ENCODE measurements at places on chromosomes 3 and 15.

DNA sequence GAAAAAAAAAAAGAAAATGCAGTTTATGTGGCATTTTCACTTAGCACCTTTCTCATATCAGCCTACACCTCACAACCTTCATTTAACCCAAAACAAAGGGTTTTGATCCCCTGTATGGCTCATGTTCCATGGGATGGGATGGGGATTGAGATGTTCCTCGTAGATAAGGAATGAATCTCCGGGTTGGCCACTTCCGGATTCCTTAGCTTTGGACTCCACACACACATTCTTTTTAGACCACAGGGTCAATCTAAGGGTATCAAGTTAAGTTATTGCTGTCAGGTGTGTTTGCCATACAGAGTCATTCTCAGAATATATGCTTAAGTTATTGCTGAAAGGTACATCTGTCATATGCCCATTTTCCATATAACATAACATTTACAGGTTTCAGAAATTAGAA is 301.4 kb upstream of the TGFBR2 start:
- DNase-seq: no peak

DNA sequence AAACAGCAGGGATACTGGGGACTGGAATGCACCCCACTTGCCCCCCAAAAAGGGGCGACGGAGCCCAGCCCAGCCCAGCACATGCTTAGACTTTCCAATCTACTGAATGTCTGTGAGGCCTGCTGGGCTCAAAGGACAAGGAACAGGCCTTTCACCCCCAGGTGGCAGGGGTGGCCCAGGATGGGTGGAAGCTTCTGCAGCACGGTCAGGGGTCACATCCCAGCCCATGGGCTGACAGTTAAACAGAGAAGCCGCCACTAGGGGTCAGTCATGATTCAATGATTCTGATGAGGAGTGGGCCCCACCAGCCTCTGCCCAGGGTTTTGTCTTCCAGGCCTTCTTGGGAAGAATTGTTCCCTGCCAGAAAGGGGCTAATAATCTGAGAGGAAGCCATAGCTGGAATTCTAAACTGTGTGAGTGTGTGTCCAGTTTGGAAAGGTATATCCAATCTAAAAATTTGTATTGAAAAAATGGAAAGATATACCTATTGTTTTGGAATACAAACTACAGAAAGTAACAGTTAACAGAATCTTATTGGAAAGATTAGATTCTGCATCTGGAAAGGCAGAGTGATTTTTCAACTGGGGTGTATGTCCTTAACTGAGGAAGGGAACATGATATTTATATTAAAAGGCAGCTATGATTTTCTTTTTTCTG is 2.2 kb downstream of the CHRNB4 start:
- peak; percentile 33 for DNase-seq

- no peak for DNase-seq
These were observed 240.4 kb upstream of the MRPL3 start for GRCh38 chr3:131743126-131743525.

GRCh38 chr3:192177383-192177782 is 550.0 kb downstream of the FGF12 start:
- no peak for DNase-seq

- peak; percentile 67 for DNase-seq
These were observed 59.7 kb downstream of the RAP2B start for GRCh38 chr3:153221748-153222162.

- no peak for DNase-seq
These were observed 84.5 kb downstream of the MITF start for GRCh38 chr3:69823743-69824142.

DNA sequence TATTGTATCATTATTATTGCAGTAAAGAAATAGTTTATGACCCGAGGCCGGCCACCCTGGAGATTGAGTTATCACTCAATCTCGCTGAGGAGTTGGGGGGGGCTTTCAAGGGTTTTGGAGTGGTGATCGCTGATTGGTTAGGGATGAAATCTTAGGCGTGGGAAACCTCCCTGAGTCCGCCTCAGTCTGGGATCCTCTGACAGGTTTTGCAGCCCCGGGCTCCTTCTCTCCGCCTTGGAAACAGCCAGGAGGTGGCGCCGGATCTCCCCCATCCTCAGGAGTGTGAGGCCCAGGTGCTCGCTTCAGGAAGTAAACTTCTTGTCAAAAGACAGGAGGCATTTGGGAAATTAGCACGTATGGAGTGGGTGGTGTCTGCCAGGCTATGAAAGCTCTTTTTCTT is 41.1 kb upstream of the SEC61A1 start:
- DNase-seq: no peak

- DNase-seq: no peak
These were observed 84.0 kb upstream of the ALDH1L1 start for GRCh38 chr3:126264381-126264780.

DNA sequence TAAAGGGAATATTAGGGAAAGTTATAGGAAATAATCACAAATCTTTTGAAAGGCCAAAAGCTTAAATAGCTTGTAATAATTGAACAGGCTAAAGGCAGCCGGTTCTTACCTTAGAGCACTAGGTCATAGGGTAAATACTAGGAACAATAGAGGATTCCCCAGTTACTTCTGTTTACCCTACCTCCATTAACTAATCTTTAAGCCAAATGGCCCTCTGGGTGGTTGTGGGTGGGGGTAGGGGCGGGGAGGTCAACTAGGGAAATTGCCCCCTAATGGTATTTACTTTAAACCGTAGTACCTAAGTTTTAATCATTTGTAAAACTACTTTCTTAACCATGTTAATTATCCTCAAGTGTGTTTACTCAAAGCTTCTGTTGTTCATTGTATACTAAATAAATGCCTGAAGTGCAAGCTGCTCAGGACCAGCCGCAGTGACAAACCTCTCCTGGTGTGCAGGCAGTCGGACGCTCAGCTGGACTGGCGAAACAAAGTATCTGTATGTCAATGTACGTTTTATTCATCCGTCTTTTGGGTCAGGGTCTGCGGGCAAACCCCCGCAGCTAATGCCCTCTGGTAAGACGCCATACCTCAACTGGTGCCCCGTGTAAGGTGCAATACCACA is 18.9 kb downstream of the MAGEL2 start:
- DNase-seq: no peak

DNA sequence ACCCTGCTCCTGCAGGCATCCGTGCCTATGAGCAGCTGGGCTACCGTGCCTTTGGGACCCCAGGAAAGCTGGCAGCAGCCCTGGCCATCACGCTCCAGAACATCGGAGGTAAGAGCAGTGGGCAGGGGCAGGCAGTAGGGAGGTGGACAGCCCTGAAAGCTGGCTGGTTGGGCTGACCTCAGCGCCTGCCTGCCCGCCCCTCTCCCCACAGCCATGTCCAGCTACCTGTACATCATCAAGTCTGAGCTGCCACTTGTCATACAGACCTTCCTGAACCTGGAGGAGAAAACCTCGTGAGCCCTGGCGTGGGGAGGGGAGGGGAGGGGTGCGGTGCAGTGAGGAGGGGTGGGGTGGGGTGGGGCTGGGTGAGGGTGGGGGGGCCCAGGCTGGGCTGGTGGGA is 10.5 kb downstream of the SLC38A3 start:
- DNase-seq: no peak

GRCh38 chr3:36756269-36756668 is 8.1 kb downstream of the DCLK3 start:
- DNase-seq: no peak

DNA sequence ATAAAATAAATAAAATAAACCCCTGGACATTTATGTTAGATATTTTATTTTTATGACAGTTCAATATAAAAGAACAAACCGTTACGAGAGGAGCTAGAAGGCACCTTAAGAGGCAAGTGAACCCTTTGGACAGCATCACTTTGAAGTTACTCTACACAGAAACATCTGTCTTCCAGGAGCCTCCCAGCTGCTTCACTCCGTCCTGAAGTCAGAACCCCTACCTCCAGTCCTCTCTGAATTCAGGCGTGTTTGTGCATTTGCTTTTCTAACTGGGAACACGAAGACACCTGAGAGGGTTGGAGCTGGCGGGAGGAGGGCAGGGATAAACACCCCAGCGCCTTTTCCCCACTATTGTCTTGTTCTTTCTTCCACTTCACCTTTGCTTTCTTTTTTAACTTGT is 46.2 kb downstream of the CMTM7 start:
- DNase-seq: no peak

GRCh38 chr3:183537295-183537730 is 18.2 kb downstream of the KLHL6 start:
- no peak for DNase-seq

GRCh38 chr3:86969500-86970189 is 21.3 kb downstream of the VGLL3 start:
- DNase-seq: peak; percentile 28

DNA sequence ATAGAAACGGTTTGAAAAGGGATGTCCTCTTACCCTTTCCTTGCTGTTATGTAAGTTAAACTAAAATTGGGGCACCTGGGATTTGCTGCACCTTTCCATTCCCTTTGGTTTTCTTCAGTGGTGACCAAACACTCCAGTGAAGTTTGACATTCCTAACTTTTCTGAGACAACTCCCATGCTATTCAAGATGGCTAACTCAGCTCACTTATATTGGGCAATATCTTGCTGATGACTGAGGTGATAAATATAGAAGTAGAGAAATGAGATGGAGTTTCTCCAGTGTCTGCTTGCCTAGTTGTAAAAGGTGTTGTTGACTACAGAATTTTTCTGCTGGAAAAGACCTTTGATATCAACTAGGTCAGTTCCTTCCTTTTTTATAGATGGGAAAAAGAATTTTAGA is 291.8 kb downstream of the GAP43 start:
- DNase-seq: no peak

- DNase-seq: no peak
These were observed 73.0 kb upstream of the POMGNT2 start for GRCh38 chr3:43178891-43179366.

GRCh38 chr3:188299068-188299467 is 145.1 kb downstream of the LPP start:
- DNase-seq: no peak

DNA sequence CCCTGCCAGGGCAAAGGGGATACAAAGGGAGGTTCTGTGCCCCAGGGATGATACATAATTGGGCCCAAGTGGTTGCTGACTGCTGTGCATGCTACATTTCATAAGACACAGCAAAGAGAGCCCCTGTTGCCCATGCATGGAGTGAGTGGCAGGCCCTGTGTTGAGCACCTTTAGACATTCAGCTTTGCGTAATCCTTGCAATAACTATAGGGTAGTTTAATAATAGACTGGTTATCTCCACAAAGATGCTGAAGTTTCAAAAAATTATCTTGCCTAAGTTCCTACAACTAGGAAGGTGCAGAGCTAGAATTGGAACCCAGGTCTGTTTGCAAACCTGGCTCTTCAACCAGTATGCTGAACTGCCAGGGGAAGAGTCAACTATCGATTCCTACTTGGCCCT is 1.7 kb upstream of the OGG1 start:
- no peak for DNase-seq

- DNase-seq: no peak
These were observed at the start of gene AADAC for GRCh38 chr3:151813799-151814198. TSS of gene AADAC (plus strand) at chr3:151814116. CDS start at chr3:151814163, 47 bp downstream.

DNA sequence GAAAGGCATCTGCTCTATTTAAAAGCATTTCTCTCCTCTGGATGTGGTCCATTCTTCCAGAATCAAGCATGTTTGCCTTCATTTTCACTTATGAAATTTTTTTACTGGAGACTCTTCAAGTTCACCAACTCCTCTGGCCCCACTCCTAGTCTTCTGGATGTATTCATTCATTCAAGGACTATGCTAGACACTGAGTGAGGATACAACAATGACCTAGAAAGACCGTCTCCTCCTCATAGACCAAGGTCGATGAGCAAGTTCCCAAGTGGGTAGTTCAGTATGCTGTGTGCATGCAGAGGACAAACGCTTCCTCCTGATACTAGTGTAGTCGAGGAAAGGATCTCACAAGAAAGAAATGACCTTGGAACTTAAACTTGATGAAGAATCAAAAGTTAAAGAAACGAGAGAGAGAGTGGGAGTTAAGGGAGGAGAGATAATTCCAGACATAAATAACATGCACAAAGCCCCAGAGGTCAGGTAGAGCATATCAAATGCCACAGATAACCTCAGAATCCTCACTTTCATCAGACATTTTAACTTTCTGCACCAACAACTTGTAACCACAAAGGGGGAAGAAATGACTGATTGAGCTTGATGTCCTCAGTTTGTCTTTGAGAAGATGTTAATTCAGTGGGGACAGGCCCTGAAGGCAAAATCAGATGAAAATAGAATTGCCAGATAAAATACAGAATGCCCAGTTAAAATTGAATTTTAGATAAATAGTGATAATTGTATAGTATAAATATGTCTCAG is 149.4 kb downstream of the IMPG2 start:
- no peak for DNase-seq

DNA sequence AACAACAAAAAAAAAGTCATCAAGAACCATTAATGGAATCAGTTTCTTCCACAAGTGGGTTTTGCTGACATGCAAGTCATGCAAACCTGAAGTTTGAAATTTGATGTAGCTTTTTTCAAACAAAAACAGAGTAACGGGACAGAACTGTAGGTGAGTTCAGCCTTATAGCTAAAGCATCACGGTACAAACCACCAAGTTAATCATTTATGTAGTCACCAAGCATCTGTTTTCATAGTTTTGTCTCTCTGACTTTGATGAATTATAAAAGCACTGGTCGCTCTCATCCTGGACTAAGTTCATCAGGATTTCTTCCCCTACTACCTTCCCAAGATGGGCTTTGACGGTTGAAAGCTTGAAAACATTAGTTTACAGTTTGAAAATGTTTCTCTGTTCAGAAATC is 117.0 kb upstream of the SAMMSON start:
- no peak for DNase-seq

- peak; percentile 30 for DNase-seq
These were observed 51.2 kb upstream of the ULK4 start for GRCh38 chr3:42012935-42013690.

- no peak for DNase-seq
These were observed 67.4 kb downstream of the RPLP1 start for GRCh38 chr15:69520067-69520466.

GRCh38 chr3:100005665-100006393 is 108.5 kb downstream of the FILIP1L start:
- DNase-seq: no peak
